Activated CD4-positive, alpha-beta T cell treated with anti-CD3 and anti-CD28 coated beads for 24 hours (primary cell): ENCODE measurements at places on chromosomes 5 and 9.

GRCh38 chr9:34555002-34555348 lies 32.2 kb upstream of the ENHO start:
- no peak for DNase-seq

- DNase-seq: no peak
These were observed 718 bp downstream of the OR5C1 start for GRCh38 chr9:122789256-122790046.

GRCh38 chr5:6593148-6594016 lies 39.5 kb downstream of the NSUN2 start:
- no peak for DNase-seq

GRCh38 chr5:133474851-133475590 lies 137.3 kb downstream of the FSTL4 start:
- no peak for DNase-seq

DNA sequence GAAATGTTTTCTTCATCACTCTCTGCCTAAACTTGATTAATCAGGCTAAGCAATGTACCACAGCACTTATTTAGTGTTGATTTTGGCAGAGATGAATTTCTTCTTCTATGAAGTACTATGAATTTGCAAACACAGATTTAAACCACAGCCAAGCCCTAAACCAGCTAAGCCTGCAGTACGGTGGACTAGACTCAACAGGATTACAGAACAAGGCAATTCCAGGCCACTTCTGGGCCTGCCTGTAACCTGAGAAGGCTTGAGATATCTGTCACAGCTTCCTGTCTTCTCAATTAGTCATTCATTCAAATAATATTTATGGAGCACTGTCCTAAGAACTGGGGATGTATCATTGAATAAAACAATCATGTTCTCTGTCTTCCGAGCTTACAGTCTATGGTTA lies 32.4 kb upstream of the CAST start:
- no peak for DNase-seq

GRCh38 chr5:143819716-143820115 lies 7.8 kb downstream of the HMHB1 start:
- no peak for DNase-seq

- no peak for DNase-seq
These were observed 341.0 kb upstream of the PANK3 start for GRCh38 chr5:168920019-168920810.

DNA sequence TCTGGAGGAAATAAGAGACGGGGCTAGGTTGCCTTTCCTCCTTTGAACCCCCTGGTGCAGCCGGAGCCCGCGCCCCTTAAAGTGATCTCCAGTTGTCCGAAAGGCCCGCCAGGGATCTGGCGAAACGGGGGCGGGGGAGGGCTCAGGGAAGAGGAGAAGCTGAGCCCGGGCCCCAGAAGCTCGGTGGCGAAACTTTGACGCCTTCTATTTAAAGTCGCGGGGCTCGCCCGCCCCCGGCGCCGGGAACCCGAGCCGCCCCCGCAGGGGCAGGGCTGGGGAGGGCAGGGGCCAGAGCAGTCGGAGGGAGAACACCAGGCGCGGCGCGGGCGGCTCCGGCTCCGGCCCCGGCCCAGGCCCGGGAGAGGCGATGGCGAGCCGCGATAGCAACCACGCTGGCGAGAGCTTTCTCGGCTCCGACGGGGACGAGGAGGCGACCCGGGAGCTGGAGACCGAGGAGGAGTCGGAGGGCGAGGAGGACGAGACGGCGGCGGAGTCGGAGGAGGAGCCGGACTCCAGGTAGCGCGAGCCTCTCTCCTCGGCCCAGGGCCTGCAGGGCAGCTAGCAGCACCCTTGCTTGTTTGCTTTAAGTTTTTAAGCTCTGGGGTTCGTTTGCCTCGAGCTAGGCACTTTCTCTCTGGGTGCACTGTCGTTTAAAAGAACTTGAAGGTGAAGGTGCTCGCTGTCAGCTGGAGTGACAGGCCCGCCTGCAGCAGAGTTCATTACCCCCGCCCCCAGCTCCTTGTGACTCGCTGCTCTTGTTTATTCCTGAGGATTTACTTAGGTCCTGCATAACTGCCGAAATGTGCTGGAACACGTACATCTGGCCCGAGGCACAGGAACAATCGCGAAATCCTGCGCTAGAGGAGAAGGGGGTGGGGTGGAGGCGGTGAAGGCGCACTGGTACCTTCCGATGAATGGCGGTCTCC lies at the start of gene CMYA5:
Gene CMYA5 (plus strand): TSS at position 296 of the 926 bp plus-strand sequence. CDS start 72 bp downstream, at position 368.
- no peak for DNase-seq

- no peak for DNase-seq
These were observed 15.8 kb downstream of the AFF4 start for GRCh38 chr5:132947671-132948070.

DNA sequence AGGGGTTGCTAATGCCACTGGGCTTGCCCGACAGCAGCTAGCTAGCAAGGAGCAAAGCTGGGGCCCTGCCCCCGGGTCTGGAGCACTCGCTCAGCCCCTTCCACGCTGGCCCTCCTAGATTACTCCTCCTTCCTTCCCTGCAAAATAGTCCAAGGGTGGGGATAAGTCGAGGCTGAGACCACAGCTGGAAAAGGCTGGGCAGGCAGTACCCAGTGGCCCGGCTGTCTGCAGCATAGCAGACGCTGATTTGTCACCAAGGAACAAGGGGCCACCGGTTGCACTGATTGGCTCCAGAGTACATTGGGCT lies 73.9 kb downstream of the ADAMTS2 start:
- DNase-seq: no peak

DNA sequence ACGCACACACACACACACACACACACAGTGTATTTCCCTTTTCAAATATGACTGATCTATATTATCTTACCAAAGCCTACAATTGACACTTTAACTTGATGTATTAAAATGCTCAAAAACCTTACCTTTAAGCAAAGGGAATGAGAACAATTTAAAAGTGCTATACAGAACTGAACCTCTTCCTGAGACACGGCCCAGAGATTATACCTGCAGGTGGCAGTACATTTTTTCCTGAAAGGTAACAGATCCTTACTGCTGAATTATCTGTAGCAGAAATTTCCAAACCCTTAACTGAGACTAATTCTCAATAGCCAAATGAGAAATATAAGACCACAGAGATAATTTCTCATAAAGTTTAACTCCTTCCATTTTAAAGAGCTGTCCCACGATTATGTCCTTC lies 91.1 kb downstream of the MYO10 start:
- DNase-seq: no peak

- DNase-seq: no peak
These were observed 57.3 kb downstream of the ARSB start for GRCh38 chr5:78927657-78928282.

GRCh38 chr9:88243736-88244135 lies 105.5 kb upstream of the SPATA31C2 start:
- DNase-seq: no peak

GRCh38 chr5:141559461-141559860 lies 59.3 kb downstream of the DIAPH1 start:
- DNase-seq: no peak

DNA sequence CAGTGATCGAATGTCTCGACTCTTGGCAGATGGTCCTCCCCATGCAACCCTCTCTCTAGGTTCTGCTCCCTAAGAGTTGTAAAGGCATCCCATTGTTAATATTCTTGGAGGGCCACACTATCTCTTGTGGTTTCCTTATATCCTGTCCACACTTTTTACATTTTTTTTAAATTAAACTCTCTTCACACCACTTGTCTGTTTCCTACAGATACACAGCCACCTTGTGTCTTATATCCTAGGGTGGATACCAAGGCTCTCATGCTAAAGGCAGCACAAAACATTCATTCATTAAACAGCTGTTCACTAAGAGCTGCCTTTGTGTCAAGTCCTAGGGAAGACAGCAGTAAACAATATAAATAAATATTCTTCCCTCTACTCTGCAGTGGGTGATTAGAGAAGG lies 60.5 kb upstream of the SHISAL2B start:
- DNase-seq: no peak

DNA sequence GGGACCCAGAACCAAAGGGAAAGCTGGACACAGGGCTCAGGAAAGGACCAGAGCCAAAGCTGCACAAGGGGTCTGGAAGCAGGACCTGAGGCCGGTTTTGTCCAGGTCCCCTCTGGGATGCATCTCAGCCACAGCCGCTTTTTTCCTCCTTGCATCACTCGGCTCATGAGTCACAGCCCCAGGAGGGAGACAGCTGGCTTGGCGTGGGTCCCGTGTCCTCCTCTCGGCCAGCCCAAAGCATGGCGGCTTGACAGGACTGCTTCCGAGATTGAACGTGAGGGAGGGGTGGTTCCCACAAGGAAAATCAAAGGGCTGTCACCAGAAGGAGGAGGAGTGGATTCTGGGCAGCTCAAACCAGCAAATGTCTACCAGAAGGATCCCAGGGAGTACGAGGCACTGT lies 56.7 kb upstream of the CPLX2 start:
- DNase-seq: no peak

- no peak for DNase-seq
These were observed 110.2 kb downstream of the CDH6 start for GRCh38 chr5:31303688-31304087.

DNA sequence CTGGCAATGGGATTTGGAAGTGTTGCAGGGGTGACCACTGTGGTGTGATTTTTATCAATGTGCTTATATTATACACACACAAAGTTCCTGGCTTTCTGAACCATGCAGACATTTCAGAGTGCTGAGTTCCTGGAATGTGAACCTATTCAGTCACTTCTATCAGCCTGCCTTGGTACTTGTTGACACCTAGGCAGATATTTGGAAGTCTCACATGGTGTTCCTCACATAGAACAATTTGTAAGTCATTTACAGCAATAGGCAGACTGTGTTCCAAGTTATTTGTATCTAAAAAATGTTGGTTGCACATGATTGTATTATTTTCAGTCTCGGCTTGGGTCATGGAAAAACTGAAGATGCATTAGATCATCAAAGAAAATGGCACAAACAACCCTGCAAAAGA lies 182.2 kb downstream of the SREK1 start:
- no peak for DNase-seq

GRCh38 chr5:14240359-14240758 lies 97.2 kb downstream of the TRIO start:
- no peak for DNase-seq

DNA sequence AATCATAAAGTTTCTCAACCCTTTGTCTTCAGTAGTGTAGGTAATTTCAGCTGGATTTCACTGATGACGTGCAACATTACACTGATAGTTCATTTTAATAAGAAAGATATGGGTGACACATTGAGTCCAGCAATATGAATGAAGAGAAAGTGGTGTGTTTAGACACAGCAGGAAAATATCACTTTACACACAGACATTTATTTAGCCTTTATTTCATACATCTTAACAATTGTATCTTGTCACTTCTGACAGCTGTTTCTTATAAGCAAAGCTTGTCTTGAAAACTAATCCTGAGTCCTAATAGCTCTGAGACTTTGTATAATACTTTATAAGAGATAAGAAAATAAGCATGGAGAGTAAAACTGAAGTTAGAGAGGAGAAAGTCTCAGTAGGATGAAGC lies 720.5 kb upstream of the NUDT12 start:
- DNase-seq: no peak

GRCh38 chr9:16485160-16485559 lies 385.3 kb downstream of the BNC2 start:
- DNase-seq: no peak

DNA sequence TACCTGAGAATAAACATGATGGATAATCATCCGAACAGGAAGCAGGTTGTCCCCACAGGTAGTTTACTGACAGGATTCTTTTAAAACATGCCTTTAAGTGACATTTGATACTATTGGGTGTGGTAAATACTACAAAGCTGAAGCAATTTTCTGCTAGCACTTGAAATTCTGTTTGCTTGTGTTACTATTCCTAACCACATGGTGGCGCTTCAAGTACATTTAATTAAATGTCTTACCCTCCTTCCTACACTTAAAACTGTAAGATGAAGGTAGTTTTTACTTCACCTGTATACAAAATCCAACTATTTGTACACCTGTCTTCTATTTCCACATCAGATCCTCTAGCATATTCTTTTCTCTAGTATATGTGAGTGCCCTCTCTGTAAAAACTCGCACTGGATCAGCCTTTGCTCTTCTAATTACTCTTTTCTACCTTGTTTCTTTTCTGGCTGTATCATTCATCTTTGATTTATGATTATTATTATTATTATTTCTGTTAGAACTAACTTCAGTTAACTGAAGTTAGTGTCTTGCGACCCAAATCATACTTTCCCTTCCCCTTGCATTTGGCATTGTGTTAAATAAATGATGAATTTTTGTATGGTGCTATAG lies 18.4 kb downstream of the SLC25A46 start:
- DNase-seq: no peak

GRCh38 chr5:152994033-152994680 lies 496.3 kb upstream of the GRIA1 start:
- no peak for DNase-seq

DNA sequence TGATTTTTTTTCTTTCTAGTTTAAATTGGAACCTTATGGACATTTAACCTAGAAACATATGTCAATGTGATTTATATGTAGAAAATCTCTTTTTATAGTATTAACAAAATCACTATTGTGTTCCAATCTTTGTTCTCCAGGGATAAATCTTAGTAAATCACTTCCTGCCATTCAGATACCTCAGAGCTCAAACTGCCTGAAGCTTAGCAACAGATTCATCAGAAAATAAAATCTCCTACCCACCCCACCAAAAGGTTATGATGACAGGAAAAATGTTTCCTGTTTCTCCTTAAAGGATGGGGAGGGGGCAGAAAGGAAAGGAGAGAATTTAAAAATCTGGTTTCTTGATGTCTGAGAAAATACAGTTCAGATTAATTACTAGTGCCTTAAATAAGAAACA lies 105.0 kb upstream of the TUT7 start:
- DNase-seq: no peak

- no peak for DNase-seq
These were observed 80.9 kb downstream of the NSUN2 start for GRCh38 chr5:6551955-6552313.

DNA sequence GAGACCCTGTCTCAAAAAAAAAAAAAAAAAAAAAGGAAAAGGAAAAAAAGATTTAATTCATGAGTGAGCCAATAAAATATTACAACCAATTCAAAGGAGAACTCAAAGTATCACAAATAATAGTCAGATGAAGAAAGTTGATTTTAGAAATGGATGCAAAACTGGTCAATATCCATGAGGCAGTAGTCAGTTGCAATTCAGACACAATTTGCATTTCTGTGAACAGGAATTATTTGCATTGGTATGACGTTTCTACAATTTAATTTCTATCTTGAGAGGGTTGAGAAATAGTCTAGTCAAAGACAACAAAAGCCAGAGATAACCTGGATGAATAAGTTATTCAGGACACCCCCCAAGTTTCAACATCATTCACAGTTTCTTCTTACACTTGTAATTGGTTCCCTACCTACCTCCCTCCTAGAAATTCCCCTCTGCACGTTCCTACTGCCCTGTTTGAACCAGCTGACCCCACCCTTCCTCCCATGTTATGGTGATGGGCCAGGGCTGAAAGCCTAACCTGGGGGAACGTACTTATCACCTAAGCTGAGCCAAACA lies 28.6 kb upstream of the CDKN2AIPNL start:
- no peak for DNase-seq

- no peak for DNase-seq
These were observed 79.6 kb downstream of the ADAMTS2 start for GRCh38 chr5:179265514-179266290.

DNA sequence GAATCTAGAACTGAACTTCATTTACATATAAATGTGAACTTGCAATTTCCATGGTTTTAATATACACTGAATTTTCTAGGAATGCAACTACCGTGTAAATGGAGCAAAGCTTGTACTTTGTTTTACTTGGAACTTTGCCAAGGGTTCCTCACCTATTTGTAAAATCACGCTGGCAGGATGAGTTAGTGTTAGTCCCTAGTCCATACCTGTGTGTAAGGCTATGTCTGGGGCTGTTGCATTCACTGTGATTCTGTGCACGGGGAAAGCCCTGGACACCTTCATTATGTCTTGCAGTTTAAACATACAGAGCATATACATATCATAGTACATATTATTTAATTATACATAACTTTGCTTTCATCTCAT lies 119.9 kb downstream of the PAX5 start:
- no peak for DNase-seq

- no peak for DNase-seq
These were observed 398.3 kb upstream of the EDIL3 start for GRCh38 chr5:84783003-84783402.
